ENCODE measurements at places on chromosomes 1 and 21. TPM values are rescaled to one million over a fixed set of nuclear protein-coding genes. Genes with fewer than 3 reads are reported as not detected.

GRCh38 chr1:230140221-230141020 lies 73.4 kb downstream of the GALNT2 start:
- DNase-seq: peak; percentile 81

DNA sequence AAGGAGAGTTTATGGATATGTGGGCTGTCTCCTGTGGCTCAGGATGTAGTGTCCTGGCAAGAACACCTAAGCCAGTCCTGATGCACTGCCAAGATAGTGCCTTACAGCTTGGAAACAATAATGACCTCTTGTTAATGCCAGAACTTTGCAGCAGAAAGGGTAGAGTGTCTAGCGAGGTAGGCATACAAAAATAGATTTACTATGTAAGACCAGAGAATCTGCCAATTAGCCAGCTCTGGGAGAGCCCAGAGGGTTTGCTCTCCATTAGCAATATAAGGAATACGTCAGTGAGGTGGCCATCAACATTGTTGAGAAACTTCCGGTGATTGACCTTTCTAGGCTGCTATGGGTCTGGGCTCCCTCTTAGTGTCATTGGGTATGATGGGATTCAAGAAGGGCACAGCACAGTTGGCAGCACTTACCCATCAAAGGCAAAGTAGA lies 178.5 kb upstream of the GALNT2 start:
- DNase-seq: no peak

CAPN8 gene
- polyA plus RNA-seq: 0.84 TPM

ASPM gene
- 0.06 TPM for polyA plus RNA-seq

APCS gene
- polyA plus RNA-seq: 1.5 TPM
